ENCODE measurements at places on chromosomes 5 and 9. TPM values are rescaled to one million over a fixed set of nuclear protein-coding genes. Genes with fewer than 3 reads are reported as not detected.

Gene F2R
- polyA plus RNA-seq = 50.4 TPM

Gene HTR1A
- polyA plus RNA-seq = not detected

Gene N4BP3
- 0.02 TPM for polyA plus RNA-seq

Gene TCERG1
- polyA plus RNA-seq = 35.9 TPM

Gene FBP2
- not detected for polyA plus RNA-seq

Gene SPINK7
- polyA plus RNA-seq = not detected

Gene TEX48
- polyA plus RNA-seq = not detected

Gene ARID3C
- not detected for polyA plus RNA-seq

Gene SLC23A1
- polyA plus RNA-seq = not detected

Gene VCAN
- polyA plus RNA-seq = 38.0 TPM

Gene KIF27
- polyA plus RNA-seq = 0.54 TPM

Gene PRLR
- polyA plus RNA-seq = 0.59 TPM

Gene GPR151
- not detected for polyA plus RNA-seq

Gene KIF4B
- polyA plus RNA-seq = not detected

Gene CTNND2
- not detected for polyA plus RNA-seq

Gene SAXO1
- polyA plus RNA-seq = not detected

Gene INSYN2B
- polyA plus RNA-seq = 2.0 TPM

Data from BJ (cell line).